Fibroblast of mammary gland (primary cell): ENCODE measurements at places on chromosomes 6 and 20.

DNA sequence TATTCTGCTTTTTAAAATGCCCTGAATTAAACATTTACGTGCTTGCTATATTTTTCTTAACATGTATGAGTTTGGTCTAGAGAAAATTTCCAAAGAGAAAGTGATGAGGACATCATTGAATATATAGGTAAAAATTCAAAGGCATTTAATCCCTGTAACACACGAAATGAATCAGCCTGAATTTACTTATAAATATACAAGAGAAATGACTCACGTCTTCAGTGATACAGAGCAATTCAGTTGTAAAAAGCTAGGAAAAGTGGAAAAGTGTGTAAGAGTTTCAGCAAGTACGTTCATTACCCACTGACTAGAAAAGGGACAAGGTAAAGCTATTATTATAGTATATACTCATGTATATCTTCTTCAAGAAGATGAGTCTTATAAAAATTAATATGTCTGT lies 124.8 kb downstream of the HIVEP1 start:
- DNase-seq: peak; percentile 54

DNA sequence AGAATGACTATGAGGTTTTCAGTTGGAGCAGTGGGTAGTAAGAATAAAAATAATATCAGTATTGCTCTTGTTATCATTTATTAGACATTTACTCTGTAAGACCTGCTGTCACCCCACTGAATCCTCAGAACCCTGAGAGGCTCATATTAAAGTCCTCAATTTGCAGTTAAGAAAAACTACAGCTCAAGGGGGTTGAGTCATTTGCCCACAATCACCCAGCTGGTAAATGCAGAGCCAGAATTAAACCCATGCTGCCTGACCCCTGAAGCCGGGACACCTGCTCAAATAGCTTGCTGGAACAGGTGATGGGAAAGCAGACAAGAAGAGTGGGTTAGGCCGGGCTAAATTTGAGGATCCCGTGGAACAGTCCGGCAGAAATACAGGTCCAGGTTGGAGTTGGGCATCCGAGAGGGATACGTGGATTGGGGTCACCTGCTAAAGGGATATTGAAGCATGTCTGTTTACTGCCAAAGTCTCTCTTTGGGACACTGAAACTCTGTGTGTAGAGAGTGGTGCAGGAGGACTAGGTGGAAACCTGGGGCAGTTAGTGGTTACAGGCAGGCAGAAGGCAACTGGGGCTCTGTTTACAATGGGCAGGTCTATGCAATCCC lies 344.1 kb downstream of the CDC5L start:
- DNase-seq: no peak

DNA sequence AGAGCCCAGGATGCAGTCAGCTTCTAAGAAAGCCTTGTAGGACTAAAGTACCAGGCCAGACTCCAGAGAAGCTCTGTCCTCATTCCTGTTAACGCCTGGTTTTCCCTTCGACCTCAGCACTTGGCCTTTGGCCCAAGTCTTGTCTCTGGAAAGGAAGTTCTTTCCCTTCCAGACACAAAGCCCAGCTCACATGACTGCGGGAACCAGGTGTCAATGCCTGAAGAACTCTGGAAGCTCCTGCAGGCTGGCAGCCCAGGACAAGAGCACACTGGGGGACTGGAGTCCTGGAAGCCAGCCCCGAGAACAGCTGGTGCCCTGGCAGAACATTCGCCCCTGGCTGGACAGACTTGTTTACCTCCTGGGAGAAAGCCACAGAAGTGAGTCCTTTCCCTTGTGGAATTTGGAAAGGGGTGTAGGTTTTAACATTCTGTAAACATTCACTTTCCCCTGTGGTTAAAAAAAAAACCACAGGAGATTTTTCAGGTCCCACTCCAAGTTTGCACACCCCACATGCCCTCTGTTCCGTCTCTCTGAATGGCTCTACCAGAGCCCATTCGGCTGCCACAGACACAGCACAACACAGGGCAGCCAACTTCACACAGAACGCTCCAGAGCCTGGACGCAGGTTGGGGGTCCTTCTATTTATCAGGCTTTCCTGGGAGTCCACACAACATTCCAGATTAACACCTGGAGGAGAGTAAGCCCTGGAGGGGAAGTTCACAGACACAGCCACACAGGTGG lies 18.1 kb downstream of the ACSS1 start:
- peak; percentile 79 for DNase-seq

DNA sequence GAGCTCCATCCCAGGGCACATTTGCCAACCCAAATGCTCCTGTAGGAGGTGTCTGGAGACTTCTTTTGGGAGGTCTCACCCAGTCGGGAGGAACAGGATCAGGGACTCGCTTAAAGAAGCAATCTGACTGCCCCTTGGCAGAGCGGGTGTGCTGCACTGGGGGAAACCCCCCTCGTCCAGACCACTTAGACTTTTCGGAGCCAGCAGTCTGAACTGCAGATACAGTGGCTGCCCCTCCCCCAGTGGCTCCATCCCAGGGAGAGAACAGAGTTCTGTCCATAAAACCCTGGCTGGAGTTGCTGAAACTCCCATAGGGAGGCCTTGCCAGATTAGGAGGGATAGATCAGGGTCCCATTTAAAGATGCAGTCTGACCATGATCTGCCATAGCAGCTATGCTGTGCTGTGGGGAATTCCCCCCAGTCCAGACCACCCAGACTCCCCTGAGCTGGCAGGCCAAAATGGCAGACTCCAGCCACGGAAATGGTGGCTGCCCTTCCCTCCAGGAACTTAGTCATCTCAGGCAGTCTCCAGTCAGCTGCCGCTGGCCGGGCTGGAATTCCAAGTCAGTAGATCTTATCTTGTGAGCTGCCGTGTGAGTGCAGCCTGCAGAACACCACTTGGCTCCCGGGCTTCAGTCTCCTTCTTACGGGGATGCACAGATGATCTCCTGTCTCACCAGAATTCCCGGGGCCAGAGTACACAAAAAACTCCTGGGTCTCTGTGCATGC lies 278.1 kb upstream of the SASH1 start:
- no peak for DNase-seq

DNA sequence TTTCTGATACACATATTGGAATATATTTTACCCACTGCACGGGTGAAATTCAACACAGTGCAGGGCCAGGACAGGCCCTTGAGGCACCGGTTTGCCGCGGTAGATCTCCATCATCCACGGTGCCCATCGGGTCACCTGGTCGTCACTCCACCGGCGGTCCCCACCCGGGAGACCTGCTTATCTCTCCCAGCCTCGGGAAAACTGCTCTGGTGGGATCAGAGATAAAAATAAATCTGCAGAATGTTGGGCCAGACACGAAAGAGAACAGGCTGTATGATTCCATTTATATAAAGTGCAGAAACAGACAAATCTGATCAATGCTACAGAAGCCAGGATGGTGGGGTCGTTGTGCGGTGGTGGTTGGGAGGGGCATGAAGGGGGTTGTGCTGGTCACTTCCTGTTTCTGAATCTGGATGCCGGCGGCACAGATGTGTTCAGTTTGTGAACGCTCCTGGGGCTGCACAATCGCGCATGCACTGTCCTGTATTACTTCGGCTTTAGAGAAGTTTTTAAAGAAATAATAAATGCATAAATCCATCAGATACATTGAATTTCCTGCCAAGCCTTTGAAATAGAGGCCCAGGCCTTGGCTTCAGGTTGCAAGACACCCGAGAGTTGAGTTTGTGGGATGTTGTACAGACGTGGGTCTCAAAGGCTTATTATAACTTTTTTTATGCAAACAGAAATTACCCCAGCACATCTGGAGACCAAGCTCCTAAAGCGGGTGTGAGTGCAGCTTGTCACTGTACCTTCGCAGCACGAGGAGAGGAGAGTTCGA lies 54.3 kb downstream of the ANKRD60 start:
- DNase-seq: peak; percentile 11

- DNase-seq: peak; percentile 4
Observed at GRCh38 chr6:54541541-54541940, 233.3 kb downstream of the TINAG start.

- no peak for DNase-seq
Observed at GRCh38 chr6:70846207-70846835, 110.5 kb downstream of the B3GAT2 start.

- DNase-seq: peak; percentile 16
Observed at GRCh38 chr20:25496968-25497401, 88.3 kb downstream of the NINL start.
